RWPE1 (cell line): ENCODE measurements at places on chromosomes 6 and 20.
A peak's percentile ranks its signal among the peaks of the same experiment; 100 is the strongest.

GRCh38 chr6:81562169-81562568 is 190.3 kb downstream of the TENT5A start:
- DNase-seq = no peak

GRCh38 chr6:57182017-57182432 is 9.9 kb downstream of the BAG2 start:
- no peak for DNase-seq

DNA sequence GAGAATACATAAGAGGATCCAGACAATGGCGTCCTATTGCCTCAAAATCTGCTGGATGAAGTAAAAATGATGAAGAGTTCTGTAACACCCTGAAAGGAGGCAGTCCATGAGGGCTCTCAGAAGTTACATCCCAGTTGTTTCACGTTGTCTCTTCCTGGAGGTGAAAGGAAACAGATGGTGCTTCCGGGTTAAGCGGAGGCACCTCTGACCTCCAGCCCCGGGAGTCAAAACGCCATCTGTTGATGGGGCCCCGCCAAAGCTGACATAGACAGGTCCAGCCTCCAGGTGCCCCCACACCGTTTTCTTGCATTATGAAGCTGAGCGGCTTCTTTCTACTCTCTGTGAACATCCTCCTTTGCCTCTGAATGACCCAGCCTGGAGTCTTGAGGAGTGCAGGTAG is 9.5 kb downstream of the SEMG2 start:
- DNase-seq = no peak

DNA sequence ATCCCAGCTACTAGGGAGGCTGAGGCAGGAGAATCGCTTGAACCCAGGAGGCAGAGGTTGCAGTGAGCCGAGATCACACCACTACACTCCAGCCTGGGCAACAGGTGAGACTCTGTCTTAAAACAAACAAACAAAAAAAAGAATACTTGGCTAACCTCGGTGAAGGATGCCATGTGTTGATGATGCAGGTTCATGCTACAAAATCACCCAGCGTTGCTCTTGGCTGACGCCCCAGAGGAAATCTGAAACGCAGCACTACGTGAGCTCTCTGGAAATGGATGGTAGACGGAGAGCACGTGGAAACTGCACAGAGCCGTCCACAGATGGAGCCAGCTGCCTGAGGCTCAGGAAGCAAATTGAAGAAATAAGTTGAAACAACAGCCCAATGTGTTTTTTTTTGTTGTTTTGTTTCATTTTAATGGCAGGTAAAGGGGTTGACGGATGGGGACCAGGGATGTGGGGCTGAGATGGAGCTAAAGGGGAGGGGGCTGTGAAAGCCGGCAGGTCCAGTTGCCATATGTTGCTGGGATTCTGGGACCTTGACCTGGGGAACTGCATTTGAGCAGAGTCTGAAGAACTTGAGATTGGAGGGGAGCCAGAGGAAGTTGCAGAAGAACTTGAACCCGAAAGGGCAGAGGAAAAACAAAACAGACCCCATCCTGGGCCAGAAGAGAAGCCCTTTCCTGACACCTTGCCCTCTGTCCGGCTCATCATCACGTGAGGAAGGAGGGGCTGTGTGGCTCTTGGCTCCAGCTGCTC is 12.8 kb upstream of the MANBAL start:
- peak; percentile 71 for DNase-seq

DNA sequence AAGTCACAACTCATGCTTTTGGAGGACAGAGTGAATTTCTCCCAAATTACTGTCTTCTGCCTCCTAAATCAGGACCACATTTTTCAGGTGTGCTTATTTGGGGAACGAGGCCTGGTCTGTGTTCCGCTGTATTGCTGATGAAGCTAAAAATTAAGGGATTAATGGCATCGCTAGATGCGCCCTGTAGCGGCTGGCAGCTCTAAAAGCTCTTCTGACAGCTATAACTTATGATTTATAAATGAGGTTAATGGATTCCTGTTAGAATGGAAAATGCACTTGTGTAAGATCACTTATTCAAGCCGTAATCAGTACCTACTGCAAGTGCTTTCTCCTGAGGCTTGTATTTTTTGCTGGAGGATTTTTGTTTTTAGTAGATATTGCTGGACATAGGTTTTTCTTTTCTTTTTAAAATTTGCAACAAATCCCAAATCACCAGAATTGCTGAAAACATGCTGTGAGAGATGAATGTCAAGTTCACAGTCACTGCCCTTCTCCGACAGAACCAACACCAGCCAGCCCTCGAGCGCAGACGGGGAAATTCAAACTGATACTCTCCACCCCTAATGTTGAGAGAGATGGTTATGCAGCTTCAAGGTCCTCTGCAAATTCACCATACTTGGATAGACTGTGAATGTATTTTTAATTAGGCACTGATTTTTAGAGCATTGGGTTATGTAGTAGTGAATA is 49.1 kb downstream of the AKAP12 start:
- no peak for DNase-seq

DNA sequence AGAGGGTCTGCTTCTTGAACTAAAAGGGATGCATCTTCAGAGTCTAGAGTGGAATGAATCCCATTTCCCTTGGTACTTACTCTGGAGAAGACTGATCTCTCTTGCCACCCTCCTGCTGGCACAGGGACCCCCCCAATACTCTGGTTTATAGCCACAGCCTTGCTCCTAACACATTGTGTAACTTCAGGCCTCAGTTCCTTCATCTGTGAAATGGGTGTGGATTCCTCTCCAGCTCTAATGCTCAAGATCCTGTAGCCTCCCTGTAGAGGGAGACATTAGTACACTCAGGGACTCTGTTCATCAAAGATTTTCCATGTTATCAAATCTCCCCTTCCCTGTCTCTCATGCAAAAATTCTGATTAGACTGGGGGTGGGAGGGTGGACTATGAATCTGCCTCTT is 315.7 kb upstream of the MOCS1 start:
- no peak for DNase-seq

GRCh38 chr6:47836639-47837038 is 54.8 kb downstream of the OPN5 start:
- DNase-seq = no peak

- peak; percentile 64 for DNase-seq
Measured at GRCh38 chr6:47655719-47656595, 42.4 kb upstream of the ADGRF4 start.

GRCh38 chr6:28707387-28708282 is 182.0 kb downstream of the GPX5 start:
- no peak for DNase-seq

GRCh38 chr6:138012682-138013081 is 94.5 kb downstream of the PERP start:
- DNase-seq = no peak

- DNase-seq = no peak
Measured at GRCh38 chr20:42020316-42020715, 402.1 kb upstream of the CHD6 start.

- peak; percentile 36 for DNase-seq
Measured at GRCh38 chr6:37314487-37315156, 39.2 kb upstream of the RNF8 start.

GRCh38 chr6:14819001-14819400 is 426.9 kb upstream of the JARID2 start:
- DNase-seq = no peak

- DNase-seq = no peak
Measured at GRCh38 chr6:119501798-119502483, 152.4 kb upstream of the MAN1A1 start.

DNA sequence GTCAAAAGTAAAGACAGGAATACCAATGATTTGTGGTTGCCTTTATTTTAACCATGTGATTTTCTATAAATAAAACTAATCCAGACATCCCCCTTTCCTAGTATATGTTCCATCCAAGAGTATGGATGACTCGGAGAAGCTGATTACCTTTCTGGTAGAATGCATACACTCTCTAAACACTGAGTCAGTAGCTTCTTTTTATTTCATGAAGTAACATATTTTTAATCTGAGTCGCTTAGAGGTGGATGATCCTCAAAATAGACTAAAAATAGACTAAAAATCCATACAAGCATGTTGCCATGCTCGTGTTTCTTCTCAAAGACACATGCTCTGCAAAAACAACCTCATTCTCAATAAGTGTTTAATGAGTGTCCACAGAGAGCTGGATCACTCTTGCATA is 263.7 kb downstream of the COL12A1 start:
- DNase-seq = no peak

- DNase-seq = no peak
Measured at GRCh38 chr6:142763205-142763604, 181.8 kb downstream of the HIVEP2 start.

DNA sequence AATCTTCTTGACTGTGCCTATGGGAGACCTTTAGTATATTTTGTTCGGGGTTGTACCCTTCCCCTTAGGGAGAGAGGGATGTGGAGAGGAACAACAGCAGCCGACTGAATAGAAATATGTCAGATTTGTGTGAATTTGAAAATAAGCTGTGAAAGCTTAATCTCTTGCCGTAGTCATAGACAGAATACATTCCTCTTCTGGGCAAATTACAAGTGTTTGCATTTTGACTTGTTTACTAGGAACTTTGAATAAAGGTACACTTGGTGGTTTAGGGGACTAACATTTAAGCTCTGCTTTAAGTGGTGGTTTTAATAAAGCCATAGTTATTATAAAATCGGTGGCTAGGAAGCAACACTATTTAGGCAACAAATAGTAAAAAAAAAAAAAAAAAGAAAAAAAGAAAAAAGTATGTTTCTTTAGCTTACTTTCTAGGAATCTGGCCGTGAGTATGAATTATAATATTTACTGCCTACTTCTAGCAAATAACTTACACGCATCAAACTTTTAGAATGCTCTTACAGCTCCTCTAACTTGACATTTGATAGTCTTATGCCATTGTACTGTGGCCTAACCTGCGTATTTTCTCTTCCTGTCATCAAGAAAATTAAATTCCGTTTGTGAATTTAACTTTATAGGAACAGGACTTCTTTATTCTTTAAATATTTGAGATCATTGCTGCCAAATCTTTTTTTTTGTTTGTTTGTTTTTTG is 65.1 kb downstream of the ZBTB2 start:
- no peak for DNase-seq

GRCh38 chr20:22775671-22776139 is 191.3 kb upstream of the FOXA2 start:
- peak; percentile 93 for DNase-seq

DNA sequence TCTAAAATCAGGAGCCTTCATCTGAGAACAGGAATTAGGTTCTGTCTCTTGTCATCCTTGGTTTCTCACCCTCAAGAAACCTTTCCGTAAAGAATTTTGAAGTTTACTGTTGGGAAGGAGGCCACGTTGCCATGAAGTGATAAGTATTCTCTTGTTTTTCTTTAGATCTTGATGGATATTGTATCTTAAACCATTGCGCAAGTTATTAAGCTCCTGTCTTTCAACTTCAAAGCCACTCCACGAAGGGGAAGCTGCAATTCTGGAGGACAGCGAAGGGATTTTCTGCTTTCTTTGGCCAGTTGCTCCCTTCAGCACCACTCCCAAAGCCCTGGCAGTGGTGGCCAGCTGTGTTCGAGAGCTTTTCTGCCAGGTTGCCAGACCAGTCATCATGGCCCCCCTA is 198.1 kb upstream of the EXOC2 start:
- DNase-seq = no peak

DNA sequence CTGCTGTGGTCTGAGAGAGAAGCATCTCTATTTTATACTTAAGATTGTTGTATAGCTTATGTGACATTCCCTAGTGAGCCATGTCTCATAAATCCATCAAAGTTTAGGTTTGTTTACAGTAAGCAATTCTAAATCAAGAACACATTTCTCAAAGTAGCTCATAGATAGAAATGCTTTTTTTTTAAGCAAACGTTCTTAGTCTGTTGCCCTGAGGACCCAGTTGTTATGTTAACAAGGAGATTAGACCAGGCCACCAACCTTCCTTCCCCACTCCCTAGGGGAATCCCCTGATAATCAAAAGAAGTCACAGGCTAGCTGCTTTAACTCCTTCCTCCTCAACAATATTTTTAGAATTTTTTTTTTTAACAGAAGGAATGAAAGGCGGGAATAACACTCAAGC is 169.0 kb downstream of the FUT9 start:
- no peak for DNase-seq

DNA sequence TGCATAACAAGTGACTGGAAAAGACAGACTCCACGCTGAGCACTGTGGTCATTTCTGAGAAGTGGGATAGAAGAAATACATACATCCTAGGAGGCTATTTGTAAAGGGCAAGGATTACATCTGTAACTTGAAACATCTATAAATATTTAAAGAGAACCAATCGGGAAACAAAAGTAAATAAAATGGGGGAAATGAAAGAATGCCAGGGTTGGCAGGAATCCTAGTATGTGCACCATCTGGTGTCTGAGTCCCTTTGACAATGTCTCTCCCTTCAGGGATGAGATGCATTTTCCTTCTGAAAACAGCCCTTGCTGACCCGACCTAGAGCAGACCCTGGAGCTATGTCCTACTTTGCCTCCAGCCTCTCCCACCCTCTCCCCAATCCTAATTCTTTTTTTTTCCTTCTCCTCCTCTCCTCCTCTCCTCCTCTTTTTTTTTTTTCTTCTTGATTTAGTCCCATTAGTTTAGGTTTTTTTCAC is 53.2 kb downstream of the VSTM2L start:
- no peak for DNase-seq

DNA sequence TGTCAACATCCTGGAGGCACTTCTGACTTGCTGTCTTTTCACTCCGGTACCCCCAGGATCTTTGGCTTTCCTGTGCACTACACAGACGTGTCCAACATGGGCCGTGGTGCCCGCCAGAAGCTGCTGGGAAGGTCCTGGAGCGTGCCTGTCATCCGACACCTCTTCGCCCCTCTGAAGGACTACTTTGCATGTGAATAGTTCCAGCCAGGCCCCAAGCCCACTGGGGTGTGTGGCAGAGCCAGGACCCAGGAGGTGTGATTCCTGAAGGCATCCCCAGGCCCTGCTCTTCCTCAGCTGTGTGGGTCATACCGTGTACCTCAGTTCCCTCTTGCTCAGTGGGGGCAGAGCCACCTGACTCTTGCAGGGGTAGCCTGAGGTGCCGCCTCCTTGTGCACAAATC is 12.0 kb upstream of the MAPRE1 start:
- no peak for DNase-seq

DNA sequence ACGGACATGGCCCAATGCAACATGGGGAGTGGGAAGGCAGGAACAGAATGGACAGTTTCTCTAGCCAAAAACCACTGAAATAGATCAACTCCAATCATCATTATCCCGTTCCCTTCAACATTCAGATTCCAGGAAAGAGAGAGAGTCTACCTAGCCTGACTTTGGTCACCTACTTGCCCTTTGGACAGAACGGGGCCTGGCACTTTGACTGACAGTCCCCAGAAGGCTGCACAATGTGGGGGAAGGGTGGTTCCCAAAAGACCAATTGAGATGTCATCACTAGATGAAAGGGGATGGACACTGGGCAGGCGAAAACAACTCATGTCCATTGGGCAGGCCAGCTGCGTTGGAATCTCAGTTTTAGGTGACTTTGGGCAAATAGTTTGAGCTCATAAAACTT is 15.0 kb upstream of the KIF16B start:
- DNase-seq = no peak

GRCh38 chr6:128738112-128738511 is 144.8 kb upstream of the LAMA2 start:
- no peak for DNase-seq

- DNase-seq = no peak
Measured at GRCh38 chr6:25025248-25025918, 89.6 kb upstream of the RIPOR2 start.
